ENCODE measurements at places on chromosomes 3 and 15.

DNA sequence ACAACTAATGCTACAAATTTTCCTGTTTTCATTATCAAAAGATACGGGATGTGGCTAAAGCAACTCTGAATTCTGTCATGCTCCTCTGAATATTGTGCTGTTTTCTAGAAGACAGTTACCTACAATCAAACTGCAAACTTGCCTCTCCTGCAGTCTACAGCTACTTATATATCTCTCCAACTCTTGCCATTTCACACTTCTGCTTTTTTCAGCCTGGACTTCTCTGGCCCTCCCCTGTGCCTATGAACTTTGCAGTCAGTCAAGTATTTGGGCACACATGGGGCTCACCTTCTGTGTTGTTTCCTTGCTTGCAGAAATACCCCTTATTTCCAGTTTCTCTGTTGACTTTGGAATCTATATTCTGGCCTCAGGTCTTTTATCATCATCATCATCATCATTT lies 575.6 kb downstream of the GRM7 start:
- H3K4me3 ChIP-seq, result no peak overlapping the region
- H3K36me3 ChIP-seq, result no peaks in the 10 kb centered on the region
- H3K27me3 ChIP-seq, result no peaks in the 10 kb centered on the region
- DNase-seq, result no peak

GRCh38 chr3:29890801-29891200 lies 609.9 kb downstream of the RBMS3 start:
- no peak for DNase-seq
- H3K36me3 ChIP-seq, result no peaks in the 10 kb centered on the region
- peaks cover 2% of the 10 kb centered on the region for H3K4me1 ChIP-seq
- H3K4me3 ChIP-seq, result no peak overlapping the region
- no peak overlapping the region for H3K27ac ChIP-seq
- no peaks in the 10 kb centered on the region for H3K27me3 ChIP-seq

DNA sequence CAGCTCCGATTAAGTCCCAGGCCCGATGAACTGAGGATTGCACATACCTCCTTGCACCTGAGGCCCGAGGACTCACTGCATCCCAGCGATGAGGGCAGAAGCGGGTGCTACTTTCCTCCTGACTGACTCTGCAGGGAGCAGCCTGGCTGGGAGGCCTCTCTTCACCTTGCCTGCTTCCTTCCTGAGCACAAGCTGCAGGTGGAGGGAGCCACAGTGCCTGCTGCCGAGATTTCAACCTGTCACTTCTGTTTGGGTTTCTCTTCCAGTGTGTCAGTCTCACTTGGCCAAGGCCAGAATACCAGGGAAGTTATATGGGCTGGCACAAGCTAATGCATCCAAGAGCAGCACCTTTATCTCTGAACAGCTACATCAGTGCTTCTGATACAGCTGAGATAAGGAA lies 185.4 kb downstream of the NTRK3 start:
- no peak overlapping the region for H3K4me3 ChIP-seq
- no peaks in the 10 kb centered on the region for H3K4me1 ChIP-seq
- no peaks in the 10 kb centered on the region for H3K27me3 ChIP-seq
- DNase-seq, result no peak
- no peak overlapping the region for H3K27ac ChIP-seq

DNA sequence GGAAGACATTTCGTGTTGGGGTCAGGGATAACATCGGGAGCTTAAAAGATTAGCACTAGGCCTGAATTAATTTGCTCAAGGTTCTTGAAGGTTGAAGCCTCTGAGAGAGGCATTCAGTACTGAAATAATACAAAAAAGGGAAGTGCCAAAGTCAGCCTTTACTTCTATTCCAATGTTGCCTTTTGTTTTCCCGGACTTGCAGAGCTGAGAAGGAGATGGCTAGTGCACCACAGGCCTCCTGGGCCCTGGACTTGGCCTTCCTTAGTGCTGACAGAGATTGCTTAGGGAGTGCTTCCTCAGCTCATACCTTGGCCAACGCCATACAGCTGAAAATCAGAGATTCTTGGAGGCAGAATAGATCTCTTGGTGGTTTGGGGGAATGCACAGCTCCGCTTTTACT lies 333.6 kb upstream of the TBL1XR1 start:
- H3K4me3 ChIP-seq, result no peak overlapping the region
- no peaks in the 10 kb centered on the region for H3K27me3 ChIP-seq
- H3K4me1 ChIP-seq, result no peaks in the 10 kb centered on the region
- DNase-seq, result no peak
- no peak overlapping the region for H3K27ac ChIP-seq
- no peaks in the 10 kb centered on the region for H3K36me3 ChIP-seq

DNA sequence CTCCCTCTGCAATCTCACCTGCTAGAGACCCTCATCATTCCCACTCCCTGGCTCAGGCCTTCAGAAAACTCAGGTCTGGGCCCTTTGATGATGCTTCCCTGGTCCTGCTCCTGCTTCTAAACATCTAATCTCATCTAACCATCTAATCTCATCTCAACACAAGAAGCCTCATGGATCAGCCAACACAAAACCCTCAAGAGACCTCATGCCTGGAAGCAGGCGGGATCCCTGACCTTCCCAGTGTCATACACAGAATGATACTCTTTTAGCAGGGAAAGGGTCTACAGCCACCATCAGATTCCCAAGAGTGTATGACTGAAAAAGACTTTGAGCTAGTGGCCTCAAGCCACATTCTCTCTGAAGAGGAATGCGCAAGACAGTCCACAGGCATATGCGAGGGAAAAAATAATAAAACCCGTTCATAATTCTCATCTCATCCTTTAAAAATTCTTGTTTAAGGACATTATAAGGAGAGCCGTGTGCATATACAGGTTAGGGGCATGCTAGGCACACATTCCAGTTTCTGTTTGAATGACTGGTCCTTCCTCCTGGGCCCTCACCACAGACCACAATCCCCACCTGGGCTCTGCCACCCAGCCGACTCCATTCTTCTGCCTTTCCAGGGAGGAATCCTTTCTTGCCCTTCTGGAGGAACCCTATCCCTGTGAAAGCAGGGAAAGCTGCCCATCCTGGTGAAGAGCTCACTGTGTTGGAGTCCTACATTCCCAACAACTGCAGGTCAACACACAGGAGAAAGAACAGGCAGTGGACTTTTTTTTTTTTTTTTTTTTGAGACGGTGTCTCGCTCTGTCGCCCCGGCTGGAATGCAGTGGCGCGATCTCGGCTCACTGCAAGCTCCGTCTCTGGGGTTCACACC lies 2.2 kb downstream of the ZXDC start:
- no peak overlapping the region for H3K4me3 ChIP-seq
- H3K27me3 ChIP-seq, result no peaks in the 10 kb centered on the region
- H3K4me1 ChIP-seq, result peaks cover 7% of the 10 kb centered on the region
- no peak for DNase-seq
- no peak overlapping the region for H3K27ac ChIP-seq

DNA sequence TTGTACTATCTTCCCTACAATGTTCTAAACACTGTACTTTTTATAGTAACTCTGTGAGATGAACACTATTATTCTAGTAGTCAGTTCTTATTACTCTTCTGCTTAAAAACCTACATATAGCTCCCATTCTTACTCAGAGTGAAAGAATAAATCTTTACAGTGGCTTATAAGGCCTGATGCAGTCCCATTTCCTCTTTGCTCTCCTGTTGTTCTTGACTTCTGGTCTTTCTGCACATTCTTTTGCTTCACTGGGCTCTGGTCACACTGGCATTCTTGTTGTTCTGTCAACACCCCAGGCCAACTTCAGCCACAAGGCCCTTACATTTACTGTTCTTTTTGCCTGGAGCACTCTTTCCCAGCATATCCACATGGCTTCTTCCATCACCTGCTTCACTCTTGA lies 58.2 kb upstream of the TP63 start:
- H3K4me1 ChIP-seq, result no peaks in the 10 kb centered on the region
- no peak overlapping the region for H3K4me3 ChIP-seq
- peak; percentile 5 for DNase-seq
- no peak overlapping the region for H3K27ac ChIP-seq

GRCh38 chr3:58271901-58272501 lies 34.0 kb upstream of the RPP14 start:
- no peak overlapping the region for H3K4me3 ChIP-seq
- H3K36me3 ChIP-seq, result no peaks in the 10 kb centered on the region
- DNase-seq, result peak; percentile 92
- H3K4me1 ChIP-seq, result peaks cover 3% of the 10 kb centered on the region

GRCh38 chr15:94453227-94453988 lies 222.0 kb downstream of the MCTP2 start:
- DNase-seq, result no peak
- no peaks in the 10 kb centered on the region for H3K27me3 ChIP-seq
- no peak overlapping the region for H3K4me3 ChIP-seq
- no peak overlapping the region for H3K27ac ChIP-seq
- H3K4me1 ChIP-seq, result no peaks in the 10 kb centered on the region

- H3K4me1 ChIP-seq, result no peaks in the 10 kb centered on the region
- H3K27ac ChIP-seq, result no peak overlapping the region
- no peaks in the 10 kb centered on the region for H3K27me3 ChIP-seq
These were observed 677.0 kb downstream of the NTRK3 start for GRCh38 chr15:87579537-87579936.

DNA sequence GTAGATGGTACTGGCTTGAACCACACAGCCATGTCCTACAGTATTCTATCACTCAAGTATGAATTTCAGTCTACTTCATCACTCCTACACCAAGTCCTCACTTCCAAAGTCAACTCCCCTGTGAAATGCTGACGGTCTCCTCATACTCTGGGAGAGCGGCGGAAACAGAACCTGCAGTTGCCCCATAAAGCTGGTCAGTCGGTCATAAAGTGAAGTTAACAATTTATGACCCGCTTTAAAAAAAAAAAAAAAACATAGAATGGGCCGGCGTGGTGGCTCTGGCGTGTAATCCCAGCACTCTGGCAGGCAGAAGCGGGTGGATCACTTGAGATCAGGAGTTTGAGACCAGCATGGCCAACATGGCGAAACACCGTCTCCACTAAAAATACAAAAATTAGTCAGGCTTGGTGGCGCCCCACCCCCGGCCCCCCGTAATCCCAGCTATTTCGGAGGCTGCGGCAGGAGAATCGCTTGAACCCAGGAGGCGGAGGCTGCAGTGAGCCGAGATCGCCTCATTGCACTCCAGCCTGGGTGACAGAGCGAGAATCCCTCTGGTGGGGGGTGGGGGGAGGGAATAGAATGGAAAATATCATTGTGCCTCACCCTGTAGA lies 2.1 kb downstream of the TRANK1 start:
- H3K27me3 ChIP-seq, result no peaks in the 10 kb centered on the region
- H3K27ac ChIP-seq, result no peak overlapping the region
- peaks cover 5% of the 10 kb centered on the region for H3K4me1 ChIP-seq
- no peaks in the 10 kb centered on the region for H3K36me3 ChIP-seq
- no peak overlapping the region for H3K4me3 ChIP-seq

DNA sequence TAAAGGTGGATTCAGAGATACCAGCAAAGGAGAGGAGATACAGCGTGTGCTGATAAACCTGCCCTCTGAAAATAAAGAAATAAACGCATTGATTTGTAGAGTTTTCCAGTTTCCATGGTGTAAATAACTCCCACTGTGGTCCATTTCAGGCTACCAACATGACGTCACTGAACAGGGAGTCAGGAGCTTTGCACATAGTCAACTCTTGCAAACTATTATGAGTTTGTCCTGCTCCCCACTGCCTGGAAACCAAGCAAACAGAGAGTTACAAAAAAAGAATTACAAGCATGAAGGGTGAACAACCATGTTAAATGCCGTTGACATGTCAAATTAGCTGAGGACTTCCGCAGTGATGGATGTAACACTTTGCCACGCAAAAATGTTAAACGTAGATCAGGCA lies 70.4 kb upstream of the GATA2 start:
- H3K27ac ChIP-seq, result no peak overlapping the region
- peaks cover 14% of the 10 kb centered on the region for H3K27me3 ChIP-seq
- H3K4me3 ChIP-seq, result no peak overlapping the region
- H3K36me3 ChIP-seq, result no peaks in the 10 kb centered on the region
- H3K4me1 ChIP-seq, result no peaks in the 10 kb centered on the region

GRCh38 chr15:69755551-69756310 lies 303.1 kb downstream of the RPLP1 start:
- no peaks in the 10 kb centered on the region for H3K4me1 ChIP-seq
- no peaks in the 10 kb centered on the region for H3K36me3 ChIP-seq
- no peak overlapping the region for H3K27ac ChIP-seq
- H3K4me3 ChIP-seq, result no peak overlapping the region

- H3K27me3 ChIP-seq, result no peaks in the 10 kb centered on the region
- no peak overlapping the region for H3K27ac ChIP-seq
- no peak for DNase-seq
- no peak overlapping the region for H3K4me3 ChIP-seq
These were observed 14.9 kb downstream of the IGSF10 start for GRCh38 chr3:151446002-151446340.

All from fibroblast of lung (primary cell).